ENCODE measurements at places on chromosomes 12 and 14.

GRCh38 chr14:53109105-53110041 is 43.8 kb downstream of the DDHD1 start:
- DNase-seq, result peak; percentile 56

- no peak for DNase-seq
Measured at GRCh38 chr12:90504806-90505205, 450.2 kb downstream of the CCER1 start.

DNA sequence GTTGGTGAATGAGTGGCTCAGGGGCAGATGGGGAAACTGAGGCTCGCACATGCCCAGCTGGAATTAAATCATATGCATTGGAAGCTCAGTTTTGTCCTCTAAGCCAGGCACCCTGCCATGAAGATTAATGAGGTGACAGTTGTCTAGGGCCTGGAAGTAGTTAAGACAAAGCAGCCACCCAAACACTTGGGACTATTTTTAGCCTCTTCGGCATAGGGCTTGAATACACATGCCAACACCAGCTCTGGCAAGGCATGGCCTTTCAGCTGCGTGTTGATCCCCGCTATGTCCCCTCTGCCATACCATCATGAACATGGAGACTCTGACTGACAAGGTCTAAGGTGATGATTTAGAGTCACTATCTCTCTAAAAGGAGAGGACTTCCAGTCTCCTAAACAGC is 250.2 kb downstream of the KSR2 start:
- no peak for DNase-seq

GRCh38 chr12:109518820-109519665 is 41.6 kb downstream of the UBE3B start:
- DNase-seq, result peak; percentile 42

DNA sequence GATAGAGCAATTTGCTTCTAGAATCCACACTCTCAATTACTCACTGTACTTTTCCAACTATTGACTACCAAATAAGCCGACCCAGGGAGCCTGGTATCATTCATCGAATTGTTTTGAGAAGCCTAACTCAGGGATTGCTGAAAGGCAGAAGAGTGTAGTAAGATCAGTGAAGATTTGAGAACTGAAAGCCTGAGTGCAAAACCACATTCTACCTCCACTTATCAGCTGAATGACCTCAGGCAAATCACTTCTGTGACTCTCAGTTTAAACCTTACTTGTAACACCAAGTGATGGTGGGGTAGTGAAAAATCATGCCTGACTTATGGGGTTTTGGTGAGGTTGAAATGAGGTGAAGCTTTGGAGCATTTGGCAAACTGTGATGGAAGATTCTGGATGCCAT is 126.1 kb upstream of the MAX start:
- DNase-seq, result no peak

GRCh38 chr12:20220339-20220738 is 148.0 kb upstream of the PDE3A start:
- no peak for DNase-seq
